H1 (cell line): ENCODE measurements at places on chromosomes 3 and 15. TPM values are rescaled to one million over a fixed set of nuclear protein-coding genes. Genes with fewer than 3 reads are reported as not detected.

GRCh38 chr15:24075420-24076089, 388.4 kb upstream of the NDN start:
- H3K4me1 ChIP-seq = no peaks in the 10 kb centered on the region
- H3K27me3 ChIP-seq = no peaks in the 10 kb centered on the region
- no peak overlapping the region for H3K4me3 ChIP-seq
- H3K27ac ChIP-seq = no peak overlapping the region
- no peaks in the 10 kb centered on the region for H3K36me3 ChIP-seq
- DNase-seq = no peak

DNA sequence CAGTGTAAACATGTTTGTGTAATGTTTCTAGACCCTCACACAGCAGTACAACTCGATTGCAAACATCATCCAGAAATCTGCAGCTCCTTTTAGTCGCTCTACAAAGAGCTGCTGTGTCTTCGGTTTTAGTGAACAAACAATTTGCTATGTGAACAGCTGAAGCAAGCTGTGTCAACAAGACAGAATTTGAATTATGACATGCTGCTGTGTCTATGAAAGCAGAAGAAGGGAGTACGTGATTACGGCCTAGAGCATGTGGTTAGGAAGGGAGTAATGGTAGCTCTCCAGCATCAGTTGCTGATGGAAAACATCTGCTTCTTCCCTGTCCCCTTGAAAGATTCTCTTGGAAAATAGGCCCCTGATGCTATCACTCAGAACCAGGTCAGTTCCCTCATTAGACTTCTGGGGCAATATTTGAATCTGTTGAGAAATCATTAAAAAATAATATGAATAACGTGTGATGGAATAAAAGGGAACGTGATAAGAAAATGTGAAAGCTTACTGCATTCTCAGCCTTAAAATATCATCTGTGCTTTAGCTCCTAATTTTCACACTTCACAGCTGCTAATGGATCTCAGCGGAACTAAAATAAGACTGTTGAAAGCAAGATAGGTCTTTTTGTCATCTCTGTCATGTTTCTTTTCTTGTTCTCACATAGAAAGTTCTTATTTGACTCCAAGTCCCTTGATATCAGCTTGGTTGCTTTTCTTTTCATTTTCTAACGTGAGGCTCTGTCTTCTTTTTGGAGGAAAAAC, 891.5 kb downstream of the ROBO2 start:
- H3K27me3 ChIP-seq = no peaks in the 10 kb centered on the region
- H3K27ac ChIP-seq = no peak overlapping the region
- DNase-seq = no peak
- H3K4me3 ChIP-seq = no peak overlapping the region
- H3K36me3 ChIP-seq = no peaks in the 10 kb centered on the region

DNA sequence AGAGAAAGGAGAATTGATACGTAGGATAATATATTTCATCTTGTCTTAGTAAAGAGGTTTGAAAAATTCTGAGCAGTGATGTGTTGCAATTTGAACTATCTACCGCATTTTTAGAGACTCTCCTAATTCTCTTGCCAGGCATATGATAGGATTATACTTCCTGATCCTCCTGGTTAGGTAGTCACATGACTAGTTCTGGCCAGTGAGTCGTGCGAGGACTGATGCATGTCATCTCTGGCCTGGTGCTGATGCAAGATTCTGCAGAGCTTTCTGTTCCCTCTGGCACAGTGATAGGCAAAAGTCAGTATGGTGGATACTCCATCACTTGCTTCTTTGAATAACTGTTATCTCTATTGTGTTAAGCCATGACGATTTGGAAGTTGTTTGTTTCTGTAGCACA, 277.6 kb upstream of the NAALADL2 start:
- no peak overlapping the region for H3K4me3 ChIP-seq
- H3K36me3 ChIP-seq = no peaks in the 10 kb centered on the region
- no peak for DNase-seq
- H3K27ac ChIP-seq = no peak overlapping the region
- H3K27me3 ChIP-seq = no peaks in the 10 kb centered on the region

GRCh38 chr15:73685981-73686380, 1.8 kb downstream of the CD276 start:
- no peak overlapping the region for H3K27ac ChIP-seq
- H3K36me3 ChIP-seq = no peaks in the 10 kb centered on the region
- peaks cover 8% of the 10 kb centered on the region; the same call in 1 of the 2 replicates for H3K4me1 ChIP-seq
- no peak for DNase-seq

- H3K36me3 ChIP-seq = no peaks in the 10 kb centered on the region
- no peak for DNase-seq
- H3K4me3 ChIP-seq = no peak overlapping the region
- H3K27ac ChIP-seq = no peak overlapping the region
- H3K27me3 ChIP-seq = no peaks in the 10 kb centered on the region
Observed at GRCh38 chr15:29693225-29693624, 129.0 kb downstream of the TJP1 start.

The NCK1 gene
- total RNA-seq = 28.5 and 28.7 TPM in 2 replicates

GRCh38 chr3:17195192-17195611, 310.4 kb downstream of the PLCL2 start:
- H3K4me3 ChIP-seq = no peak overlapping the region
- H3K4me1 ChIP-seq = peaks cover 2% of the 10 kb centered on the region; the same call in 1 of the 2 replicates
- no peaks in the 10 kb centered on the region for H3K27me3 ChIP-seq
- no peak for DNase-seq
- H3K36me3 ChIP-seq = no peaks in the 10 kb centered on the region

DNA sequence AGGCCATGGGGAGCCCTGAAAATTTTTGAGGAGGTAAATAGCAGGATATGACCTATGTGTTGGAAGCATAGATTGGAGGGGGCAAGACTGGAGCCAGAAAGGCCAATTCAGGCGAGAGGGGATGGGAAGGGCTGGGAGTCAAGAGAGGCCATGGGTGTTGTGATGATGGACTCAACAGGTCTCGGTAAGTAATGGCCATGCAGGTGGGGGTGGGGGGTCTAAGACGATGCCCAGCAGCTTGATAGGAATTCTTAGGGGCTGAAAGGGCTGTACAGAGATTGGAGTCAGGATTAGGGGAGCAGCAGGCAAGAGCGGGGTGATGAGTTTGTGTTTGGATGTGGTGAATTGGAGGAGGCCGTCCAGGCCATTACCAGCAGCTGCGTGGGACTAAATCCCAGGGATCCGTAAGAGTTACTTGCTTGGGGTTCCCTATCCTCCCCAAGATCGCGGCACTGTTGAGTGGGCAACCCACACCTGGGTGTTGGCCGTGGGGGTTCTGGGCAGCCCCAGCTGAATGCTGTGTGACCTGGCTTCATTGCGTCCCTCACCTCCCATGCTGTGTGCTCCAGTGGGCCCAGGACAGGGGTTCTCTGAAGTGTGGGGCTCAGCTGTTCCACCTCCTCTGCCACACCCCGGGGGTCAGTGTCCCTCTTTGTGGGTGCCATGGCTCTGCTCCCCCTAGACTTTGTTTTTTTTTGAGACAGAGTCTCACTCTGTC, 41.8 kb upstream of the CHRNB4 start:
- no peaks in the 10 kb centered on the region for H3K36me3 ChIP-seq
- peak; percentile 33 for DNase-seq
- H3K27me3 ChIP-seq = no peaks in the 10 kb centered on the region
- peaks cover 14% of the 10 kb centered on the region for H3K4me1 ChIP-seq
- H3K4me3 ChIP-seq = no peak overlapping the region

The CNTN3 gene
- 0.13 and 0.17 TPM in 2 replicates for total RNA-seq

- no peak overlapping the region for H3K27ac ChIP-seq
- H3K36me3 ChIP-seq = no peaks in the 10 kb centered on the region
- no peak for DNase-seq
- peaks cover 13% of the 10 kb centered on the region for H3K27me3 ChIP-seq
Observed at GRCh38 chr3:38022301-38022700, 7.1 kb downstream of the PLCD1 start.

GRCh38 chr3:168272343-168272985, 176.7 kb upstream of the GOLIM4 start:
- H3K27ac ChIP-seq = no peak overlapping the region
- H3K27me3 ChIP-seq = no peaks in the 10 kb centered on the region
- no peaks in the 10 kb centered on the region for H3K4me1 ChIP-seq
- H3K4me3 ChIP-seq = no peak overlapping the region
- H3K36me3 ChIP-seq = no peaks in the 10 kb centered on the region

The UROC1 gene
- not detected in 2 replicates for total RNA-seq

The PLA1A gene
- total RNA-seq = not detected in 2 replicates

DNA sequence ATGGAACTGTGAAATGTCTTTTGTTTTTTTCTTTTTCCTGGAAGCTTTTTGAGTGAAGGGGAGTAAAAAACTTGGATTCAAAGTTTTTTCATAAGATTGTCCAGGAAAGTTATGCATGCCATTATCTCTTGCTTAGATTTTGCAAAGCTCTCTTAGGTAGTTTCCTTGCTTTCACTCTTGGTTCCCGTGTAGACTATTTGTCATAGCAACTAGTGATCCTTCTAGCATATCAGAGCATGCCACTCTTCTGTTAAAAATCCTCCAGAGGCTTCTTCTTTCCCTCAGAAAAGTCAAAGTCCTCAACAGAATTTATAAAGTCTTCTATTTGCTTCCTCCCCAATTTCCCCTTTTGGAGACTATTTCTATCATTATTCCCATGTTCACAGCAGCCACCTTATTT, 21.1 kb downstream of the GTF2E1 start:
- no peaks in the 10 kb centered on the region for H3K27me3 ChIP-seq
- H3K27ac ChIP-seq = no peak overlapping the region
- H3K36me3 ChIP-seq = no peaks in the 10 kb centered on the region
- H3K4me1 ChIP-seq = no peaks in the 10 kb centered on the region
- DNase-seq = no peak

- H3K27ac ChIP-seq = no peak overlapping the region
- no peaks in the 10 kb centered on the region for H3K36me3 ChIP-seq
- no peaks in the 10 kb centered on the region for H3K27me3 ChIP-seq
- H3K4me3 ChIP-seq = no peak overlapping the region
Observed at GRCh38 chr3:180403156-180403555, 198.8 kb upstream of the TTC14 start.

The ZNF148 gene
- 17.6 and 22.6 TPM in 2 replicates for total RNA-seq

The MYL3 gene
- total RNA-seq = not detected in 2 replicates

DNA sequence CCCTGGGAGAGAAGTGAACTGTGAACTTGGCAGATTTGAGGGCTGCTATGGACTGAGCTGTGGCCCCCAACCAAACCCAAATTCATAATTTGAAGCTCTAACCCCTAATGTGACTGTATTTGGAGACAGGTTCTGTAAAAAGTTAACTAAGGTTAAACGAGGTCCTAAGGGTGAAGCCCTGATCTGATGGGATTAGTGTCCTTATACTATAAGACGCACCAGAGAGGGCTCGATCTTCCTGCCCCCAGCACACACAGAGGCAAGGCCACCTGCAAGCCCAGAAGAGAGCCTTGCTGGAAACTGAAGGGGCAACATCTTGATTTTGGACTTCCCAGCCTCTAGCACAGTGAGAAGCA, 34.0 kb downstream of the TKT start:
- DNase-seq = no peak
- H3K27ac ChIP-seq = no peak overlapping the region
- no peaks in the 10 kb centered on the region for H3K4me1 ChIP-seq
- H3K4me3 ChIP-seq = no peak overlapping the region

GRCh38 chr3:61571516-61572336, 10.4 kb downstream of the PTPRG start:
- peaks cover 7% of the 10 kb centered on the region; the same call in 1 of the 2 replicates for H3K36me3 ChIP-seq
- peak; percentile 39 for DNase-seq
- no peaks in the 10 kb centered on the region for H3K27me3 ChIP-seq
- peaks cover 5% of the 10 kb centered on the region for H3K4me1 ChIP-seq
- no peak overlapping the region for H3K27ac ChIP-seq

GRCh38 chr3:171700653-171701052, 109.6 kb downstream of the PLD1 start:
- H3K4me1 ChIP-seq = no peaks in the 10 kb centered on the region
- no peak overlapping the region for H3K4me3 ChIP-seq
- no peak overlapping the region for H3K27ac ChIP-seq
- no peaks in the 10 kb centered on the region for H3K27me3 ChIP-seq
- no peaks in the 10 kb centered on the region for H3K36me3 ChIP-seq

DNA sequence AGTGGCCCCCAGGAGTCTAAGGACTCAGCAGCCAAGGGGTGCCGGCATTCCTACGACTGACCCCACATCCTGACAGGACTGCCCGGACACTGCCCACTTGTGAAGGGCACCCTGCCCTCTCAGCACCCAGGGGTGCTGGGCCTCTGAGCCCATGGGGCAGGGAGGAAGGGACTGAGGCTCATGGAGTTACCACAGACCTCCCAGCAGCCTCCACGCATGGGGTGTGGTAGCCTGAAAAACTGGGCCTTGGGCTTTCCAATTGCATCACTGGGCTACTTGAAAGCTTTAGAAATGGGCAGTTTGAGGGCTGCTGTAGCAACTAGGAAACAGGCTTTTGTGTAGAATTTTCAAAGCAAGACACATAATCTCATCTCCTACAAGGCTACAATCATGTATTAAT, 13.2 kb downstream of the TKT start:
- H3K27ac ChIP-seq = no peak overlapping the region
- no peaks in the 10 kb centered on the region for H3K27me3 ChIP-seq
- no peak overlapping the region for H3K4me3 ChIP-seq
- peaks cover 21% of the 10 kb centered on the region for H3K4me1 ChIP-seq

The ATP10A gene
- 2.8 and 3.4 TPM in 2 replicates for total RNA-seq

The GOLGA8J gene
- total RNA-seq = not detected in 2 replicates

DNA sequence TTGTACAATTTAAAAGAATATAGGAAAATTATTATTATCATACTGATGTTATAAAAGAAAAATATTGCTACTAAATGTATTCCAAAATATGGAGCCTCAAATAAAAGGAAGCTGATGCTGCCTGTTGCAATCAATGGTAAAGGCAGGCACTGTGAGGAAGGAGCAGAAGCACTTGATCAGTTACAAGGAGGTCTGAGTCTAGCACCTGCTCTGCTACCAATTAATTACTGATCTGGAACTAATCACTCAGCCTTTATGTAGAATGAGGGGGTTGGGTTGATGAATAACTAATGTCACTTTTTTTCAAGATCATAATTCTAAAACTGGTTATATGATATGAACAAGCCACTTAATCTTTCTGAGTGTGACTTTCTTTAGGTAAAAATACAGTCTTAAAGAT, 5.5 kb downstream of the ADGRG7 start:
- DNase-seq = no peak
- H3K36me3 ChIP-seq = no peaks in the 10 kb centered on the region
- H3K4me3 ChIP-seq = no peak overlapping the region
- H3K27me3 ChIP-seq = no peaks in the 10 kb centered on the region
- no peak overlapping the region for H3K27ac ChIP-seq

- no peaks in the 10 kb centered on the region for H3K36me3 ChIP-seq
- no peak overlapping the region for H3K4me3 ChIP-seq
- H3K27ac ChIP-seq = no peak overlapping the region
- H3K4me1 ChIP-seq = peaks cover 27% of the 10 kb centered on the region
- H3K27me3 ChIP-seq = no peaks in the 10 kb centered on the region
Observed at GRCh38 chr3:32323604-32324003, 68.0 kb upstream of the CMTM7 start.
